EL (cell line): ENCODE measurements at places on chromosomes 12 and 14.

DNA sequence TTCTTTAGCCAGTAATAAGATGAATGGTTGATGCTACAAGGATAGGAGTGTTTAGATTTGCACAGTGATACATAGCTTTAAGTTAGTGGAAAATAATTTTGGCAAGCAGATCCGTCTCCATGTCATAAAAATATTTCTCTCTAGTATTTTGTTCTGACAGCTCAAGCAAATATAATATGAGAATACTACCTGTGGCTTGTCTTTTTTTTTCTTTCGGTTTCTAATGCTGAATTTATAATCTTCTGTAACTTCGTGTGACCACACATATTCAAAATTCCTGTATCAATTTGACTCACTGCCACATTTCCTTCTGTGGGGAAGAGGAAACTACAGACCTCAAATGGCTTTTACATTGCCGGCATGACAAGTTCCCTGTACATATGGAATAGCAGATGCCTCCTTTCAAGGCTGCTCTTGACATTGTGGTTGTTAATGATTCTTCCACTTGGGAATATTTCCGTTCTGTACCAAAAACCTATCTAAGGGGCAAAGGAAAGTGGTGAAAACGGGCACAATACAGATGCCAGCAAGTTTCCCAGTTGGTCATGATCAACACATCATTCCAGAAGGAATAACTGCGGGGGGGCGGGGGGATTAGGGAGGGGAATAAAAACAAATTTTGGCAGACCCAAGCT is 103.6 kb upstream of the CCDC91 start:
- no peak for DNase-seq

DNA sequence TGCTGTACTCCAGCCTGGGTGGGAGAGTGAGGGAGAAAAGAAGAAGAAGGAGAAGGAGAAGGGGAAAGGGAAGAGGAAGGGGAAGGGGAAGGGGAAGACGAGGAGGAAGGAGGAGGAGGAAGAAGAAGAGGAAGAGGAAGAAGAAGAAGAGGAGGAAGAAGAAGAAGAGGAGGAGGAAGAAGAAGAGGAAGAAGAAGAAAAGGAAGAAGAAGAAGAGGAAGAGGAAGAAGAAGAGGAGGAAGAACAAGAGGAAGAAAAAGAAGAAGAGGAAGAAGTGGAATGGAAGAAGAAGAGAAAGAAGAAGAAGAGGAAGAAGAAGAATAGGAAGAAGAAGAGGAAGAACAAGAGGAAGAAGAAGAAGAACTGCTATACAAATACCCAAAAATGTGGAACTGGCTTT is 507.4 kb upstream of the TMPO start:
- no peak for DNase-seq

DNA sequence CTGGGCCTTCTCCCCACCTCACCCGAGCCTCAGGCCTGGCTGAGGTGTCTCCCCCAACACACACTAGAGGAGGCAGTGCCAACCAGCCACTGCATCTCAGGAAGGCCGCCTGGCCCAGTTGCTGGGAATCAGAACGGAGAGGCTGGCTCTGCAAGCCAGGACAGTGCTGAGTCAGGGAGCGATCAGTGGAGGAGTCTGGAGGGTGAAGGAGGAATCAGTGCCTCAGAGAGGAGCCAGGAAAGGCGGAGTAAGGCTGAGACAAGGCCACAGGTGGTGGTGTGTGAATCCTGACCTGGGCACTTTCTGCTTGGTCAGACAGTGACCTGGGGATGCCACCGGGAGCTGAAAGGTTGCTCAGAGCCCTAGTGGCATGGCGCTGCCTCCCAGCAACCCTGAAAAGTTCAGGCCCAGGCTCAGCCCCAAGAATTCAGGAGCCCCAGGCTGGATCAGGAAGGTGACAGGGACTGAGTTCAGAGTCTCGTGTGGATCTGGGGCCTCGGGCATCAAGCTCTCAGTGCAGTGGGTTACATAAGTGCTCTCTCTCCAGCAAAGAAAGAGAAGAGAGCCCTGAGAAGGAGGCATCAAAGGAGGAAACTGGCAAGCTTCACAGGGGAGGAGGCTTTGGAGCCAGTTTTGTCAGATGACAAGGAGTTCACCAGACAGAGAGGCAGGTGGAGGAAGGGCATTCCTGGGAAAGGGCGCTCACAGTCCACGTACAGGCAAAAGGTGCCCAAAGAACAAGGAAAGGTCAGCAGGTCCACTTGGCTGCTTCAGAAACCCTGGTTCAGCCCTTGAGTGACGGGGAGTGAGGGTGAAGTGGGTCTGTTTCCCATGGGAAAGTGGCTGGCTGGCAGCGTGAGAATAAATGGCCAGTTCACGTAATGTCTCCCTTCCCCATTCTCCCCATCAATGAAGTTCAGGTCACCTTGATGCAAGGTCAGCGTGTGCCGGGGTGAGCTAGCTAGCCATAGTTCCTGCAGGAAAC is 87.8 kb downstream of the ZFP36L1 start:
- no peak for DNase-seq

DNA sequence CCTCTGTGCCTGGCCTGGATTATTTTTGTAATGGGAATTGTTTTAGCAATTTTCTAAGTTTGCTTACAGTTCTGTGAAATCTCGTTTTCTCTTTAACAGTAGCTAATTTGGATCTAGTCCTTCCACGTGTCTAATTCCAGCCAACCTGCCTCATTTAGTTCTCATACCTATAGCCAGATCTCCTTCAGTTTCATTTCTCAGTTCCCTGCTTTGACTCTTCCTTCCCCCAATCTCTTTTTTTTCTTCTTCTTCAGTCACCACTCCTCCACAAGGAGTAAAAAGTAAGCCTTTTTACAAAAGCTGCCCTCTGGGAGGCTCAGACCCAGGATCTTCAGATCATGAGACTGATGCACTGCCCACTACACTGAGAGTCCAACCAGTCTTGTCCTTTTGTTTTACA is 1.4 kb downstream of the THTPA start:
- no peak for DNase-seq

DNA sequence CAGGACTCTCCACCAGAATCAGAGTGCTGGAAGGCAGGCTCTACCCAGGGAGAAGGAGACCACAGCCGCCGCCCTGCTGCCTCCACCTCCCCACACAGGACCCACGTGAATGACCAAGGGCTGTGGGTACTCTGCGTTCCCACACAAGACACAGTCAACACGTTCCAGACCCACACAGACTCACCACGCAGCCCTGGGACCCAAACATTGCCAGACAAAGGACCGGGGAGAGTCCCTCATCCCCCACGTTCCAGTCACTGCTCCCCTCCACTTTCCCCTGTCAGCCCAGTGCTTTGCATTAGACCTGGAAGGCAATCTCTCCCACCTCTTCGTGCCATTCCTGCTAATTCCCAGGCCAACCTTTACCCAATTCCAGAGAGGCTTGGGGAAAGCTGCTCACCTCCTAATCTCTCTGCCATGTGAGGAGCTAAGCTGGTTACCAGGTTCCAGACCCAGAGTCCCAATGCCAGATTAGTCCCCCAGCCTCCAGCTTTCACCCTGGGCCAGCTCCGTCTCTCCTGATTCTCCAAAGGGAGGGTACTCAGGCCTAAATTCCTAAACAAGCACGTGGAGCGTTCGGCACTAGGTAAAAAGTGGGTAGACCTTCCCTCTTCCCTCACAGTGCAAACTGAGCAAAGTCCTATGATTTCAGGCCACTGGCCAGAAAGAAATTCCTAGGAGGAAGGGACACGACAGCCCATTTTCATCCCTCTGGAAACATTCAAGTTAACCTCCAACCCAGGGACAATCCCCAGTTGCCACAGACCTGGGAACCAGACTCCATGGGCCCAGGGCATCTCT is 4.9 kb downstream of the SLC6A13 start:
- no peak for DNase-seq

- no peak for DNase-seq
Measured at GRCh38 chr12:92556637-92557421, 146.0 kb upstream of the PLEKHG7 start.

- DNase-seq: no peak
Measured at GRCh38 chr14:54343272-54344121, 53.3 kb upstream of the CDKN3 start.

- no peak for DNase-seq
Measured at GRCh38 chr14:98594156-98594555, 677.8 kb downstream of the BCL11B start.

GRCh38 chr12:13404111-13404628 is 207.6 kb downstream of the EMP1 start:
- no peak for DNase-seq

GRCh38 chr14:30443368-30444007 is 115.5 kb upstream of the G2E3 start:
- peak; percentile 17 for DNase-seq

- DNase-seq: peak; percentile 38
Measured at GRCh38 chr12:124506145-124506831, 61.1 kb downstream of the NCOR2 start.

GRCh38 chr12:121120323-121120722 is 12.4 kb upstream of the P2RX7 start:
- DNase-seq: peak; percentile 31

- DNase-seq: peak; percentile 72
Measured at GRCh38 chr12:132600048-132601032, 10.0 kb downstream of the LRCOL1 start.

- DNase-seq: no peak
Measured at GRCh38 chr12:99824900-99825542, 159.7 kb downstream of the ANKS1B start.

DNA sequence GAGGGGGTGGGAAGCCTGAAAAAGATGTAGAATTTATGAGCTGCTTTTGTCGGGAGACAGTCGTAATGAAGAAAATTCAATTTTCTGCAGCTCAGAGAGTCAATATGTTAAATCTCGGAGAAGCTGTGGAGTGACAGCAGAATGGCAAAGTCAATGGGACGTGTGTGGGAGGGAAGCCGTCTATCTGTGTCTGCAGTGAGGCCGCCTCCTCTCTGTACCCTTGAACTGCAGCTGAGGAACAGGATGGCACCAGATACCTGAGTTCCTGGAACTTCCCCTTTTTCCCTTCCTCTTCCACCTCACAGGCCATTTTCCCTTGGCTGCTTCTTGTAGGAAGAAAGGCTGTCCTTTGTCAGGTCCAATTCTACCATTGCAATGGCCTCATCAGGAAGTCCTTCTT is 9.3 kb upstream of the CALCOCO1 start:
- no peak for DNase-seq

GRCh38 chr14:72605921-72606220 is 288.0 kb downstream of the DPF3 start:
- no peak for DNase-seq

DNA sequence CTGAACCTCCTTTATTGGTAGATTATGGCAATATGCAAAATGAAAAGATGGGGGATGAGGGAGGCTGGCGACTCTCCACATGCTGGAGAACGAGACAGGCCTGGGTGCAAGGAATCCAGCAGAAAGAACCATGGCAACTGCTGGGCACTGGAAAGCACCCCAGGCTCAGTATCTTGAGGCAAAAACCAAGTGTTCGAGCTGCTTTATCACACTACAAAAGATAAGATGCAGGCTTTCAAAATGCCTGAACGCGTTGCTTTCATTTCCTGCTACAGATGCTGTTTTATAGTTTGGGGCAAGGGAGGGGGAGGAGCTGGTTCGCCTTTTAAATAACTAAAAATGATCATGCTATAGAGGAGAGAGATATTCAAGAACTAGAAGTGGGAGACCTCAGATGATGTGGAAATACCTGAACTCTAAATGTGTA is 38.9 kb downstream of the NIN start:
- no peak for DNase-seq

DNA sequence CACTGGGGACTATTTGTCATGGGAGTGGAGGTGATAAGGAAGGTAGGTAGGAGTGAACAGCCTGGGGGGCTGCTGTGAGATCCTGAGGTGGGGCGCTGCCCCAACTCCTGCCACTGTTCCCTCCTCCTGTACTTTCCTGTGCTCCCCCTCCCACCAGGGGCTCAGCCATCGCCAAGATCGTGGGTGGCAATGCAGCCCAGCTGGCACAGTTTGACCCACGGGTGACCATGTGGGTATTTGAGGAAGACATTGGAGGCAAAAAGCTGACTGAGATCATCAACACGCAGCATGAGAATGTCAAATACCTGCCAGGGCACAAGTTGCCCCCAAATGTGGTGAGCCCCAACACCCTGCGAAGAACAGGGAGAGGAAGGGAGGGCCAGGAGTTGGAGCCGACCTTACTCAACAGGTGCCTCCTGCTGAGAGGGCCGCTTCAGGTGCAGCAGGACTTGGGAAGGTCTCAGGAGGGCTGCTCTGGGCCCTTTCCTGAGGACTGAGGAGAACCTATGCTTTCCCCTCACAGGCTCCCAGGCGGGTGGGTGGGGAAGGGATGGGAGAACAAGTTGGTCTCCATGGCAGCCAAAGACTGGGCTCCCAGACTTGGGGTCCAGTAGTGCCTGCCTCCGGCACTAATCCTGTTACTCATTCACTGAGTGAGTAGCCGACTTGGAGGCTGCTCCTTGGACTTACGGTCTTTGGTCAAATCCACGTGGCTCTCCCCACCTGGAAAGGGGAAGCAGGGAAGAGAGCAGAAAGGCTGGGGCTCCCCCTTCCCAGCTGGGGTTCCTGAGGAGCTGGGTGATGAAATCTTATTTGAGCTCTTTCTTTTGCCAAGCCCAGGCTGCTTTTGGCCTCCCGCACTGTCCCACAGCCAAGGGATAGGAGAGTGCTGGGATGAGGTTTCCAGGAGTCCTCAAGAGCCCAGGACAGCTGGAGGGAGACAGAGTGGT is 884 bp downstream of the GPD1 start:
- DNase-seq: no peak

DNA sequence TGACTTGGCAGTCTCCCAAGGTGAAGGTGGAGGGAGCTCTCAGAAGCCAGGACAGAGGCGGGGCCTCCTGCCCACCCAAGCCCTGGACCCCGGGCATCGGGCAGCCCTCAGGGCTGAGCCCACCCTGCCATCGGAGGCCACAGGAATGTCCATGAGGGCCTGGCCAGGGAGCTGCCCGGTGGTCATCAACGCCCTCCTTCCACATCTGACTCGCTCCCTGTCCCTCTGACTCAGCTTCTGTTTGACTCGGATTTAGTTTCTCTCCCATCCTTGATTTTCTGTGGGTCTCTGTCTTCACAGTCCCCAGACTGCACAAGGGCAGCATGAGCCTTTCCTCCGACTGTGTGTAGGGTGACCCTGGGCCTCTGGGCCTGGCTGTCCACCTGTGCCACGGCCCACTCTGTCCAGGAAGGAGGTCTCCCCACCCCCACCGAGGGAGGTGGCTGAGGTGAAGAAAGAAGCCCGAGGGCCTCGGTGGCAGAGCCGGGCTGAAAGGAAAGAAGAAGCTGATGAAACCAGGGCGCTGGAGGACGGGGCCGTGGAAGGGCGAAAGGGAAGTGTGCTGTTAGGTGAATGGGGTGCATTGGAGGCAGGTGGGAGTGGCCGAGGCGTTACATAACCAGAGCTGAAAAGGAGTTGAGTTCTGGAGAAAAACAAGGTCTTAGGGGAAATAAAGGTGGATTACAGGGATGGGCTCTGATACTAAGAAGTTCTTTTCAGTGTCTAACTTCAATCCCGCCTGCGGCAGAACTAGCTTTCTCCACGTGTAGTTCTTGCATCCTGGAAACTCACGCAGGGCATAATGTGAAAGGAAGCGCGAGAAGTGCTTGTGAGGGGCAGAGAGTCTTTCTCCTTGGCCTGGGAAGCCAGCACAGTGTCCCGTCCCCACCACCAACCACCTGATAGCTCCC is 16.7 kb upstream of the TMEM106C start:
- DNase-seq: peak; percentile 50
